ENCODE measurements at places on chromosomes 16 and 17.
A peak's percentile ranks its signal among the peaks of the same experiment; 100 is the strongest.

- no peak for DNase-seq
Observed at GRCh38 chr17:28889996-28890395, 7.5 kb downstream of the FLOT2 start.

DNA sequence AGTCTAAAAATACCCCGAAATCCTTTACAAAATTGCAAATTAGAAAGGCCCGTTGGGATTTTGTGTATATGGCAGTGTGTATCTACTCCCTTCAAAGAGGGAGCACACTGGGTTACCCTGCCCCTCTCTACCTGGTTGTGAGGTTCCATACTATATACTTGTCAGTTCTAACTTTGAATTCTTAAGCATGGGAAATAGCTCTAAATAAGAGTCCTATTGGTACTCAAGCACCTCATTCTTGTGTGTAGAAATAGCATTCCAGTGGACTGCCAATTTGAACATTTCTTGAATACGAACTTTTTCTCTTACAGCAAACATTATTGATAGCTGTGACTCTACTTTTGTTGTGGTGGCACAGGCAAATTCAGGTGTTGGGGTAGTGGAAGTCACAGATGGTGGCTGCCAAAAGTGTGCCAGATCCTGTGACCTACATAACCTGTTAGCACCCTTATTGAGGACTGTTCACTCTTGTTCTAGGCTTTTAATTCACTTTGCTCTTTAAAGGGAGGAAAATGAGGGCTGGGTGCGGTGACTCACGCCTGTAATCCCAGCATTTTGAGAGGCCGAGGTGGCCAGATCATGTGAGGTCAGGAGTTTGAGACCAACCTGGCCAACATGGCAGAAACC, 16.1 kb downstream of the ESRP2 start:
- DNase-seq, result no peak

- no peak for DNase-seq
Observed at GRCh38 chr16:4859900-4860255, 12.6 kb downstream of the UBN1 start.

DNA sequence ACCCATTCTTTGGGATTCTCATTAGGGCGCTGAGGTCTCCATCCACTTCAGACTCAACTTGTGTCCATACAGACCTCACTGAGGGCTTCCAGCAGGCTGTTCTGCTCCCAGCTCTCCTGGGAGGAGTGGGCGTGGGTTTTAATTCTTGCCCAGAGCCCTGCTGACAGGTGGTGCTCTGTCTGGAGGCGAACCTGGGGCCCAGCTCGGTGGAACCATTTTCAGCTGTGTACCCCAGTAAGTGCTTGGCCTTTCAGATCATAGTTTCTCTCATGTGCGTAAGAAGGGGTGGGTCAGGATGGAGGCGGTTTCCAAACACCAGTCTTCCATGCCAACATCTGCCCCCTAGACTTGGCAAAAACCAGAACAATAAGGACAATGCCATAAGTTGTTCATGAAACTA, 21.4 kb upstream of the NKD1 start:
- DNase-seq, result no peak

GRCh38 chr17:1943436-1943831, 81.7 kb downstream of the RTN4RL1 start:
- no peak for DNase-seq

DNA sequence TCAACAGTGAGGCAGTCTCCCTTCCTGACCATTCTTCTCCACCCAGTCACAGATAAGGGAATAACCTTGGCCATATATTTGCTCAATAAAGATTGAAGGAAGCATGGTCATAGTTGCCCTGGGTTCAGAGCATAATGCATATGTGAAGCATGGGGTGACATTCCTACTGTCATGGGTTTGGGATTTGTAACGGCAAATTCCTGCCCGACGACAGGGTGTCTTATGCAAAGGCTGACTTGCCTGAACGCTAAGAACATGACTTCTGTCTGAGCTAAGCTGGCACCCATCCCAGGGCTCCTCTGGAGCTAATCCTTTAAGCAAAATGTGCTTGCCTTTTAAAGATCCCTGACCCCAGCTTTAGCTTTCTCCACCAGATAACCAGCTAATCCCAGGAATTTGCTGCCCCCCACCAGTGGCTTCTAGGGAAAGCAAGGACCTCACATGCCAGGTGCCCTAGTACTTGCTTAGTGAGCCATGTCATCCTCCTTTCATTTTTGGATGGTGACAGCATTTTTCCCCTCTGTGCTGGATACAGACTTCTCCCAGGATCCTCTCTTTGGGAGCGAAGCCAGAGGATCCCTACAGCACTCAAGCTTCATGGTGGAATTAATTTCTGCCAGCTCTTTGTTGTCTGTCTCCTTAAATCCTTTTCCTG, 11.7 kb downstream of the SLC7A6OS start:
- peak; percentile 73 for DNase-seq

- no peak for DNase-seq
Observed at GRCh38 chr16:55760310-55761001, 72.4 kb downstream of the CES1 start.

- DNase-seq, result peak; percentile 42
Observed at GRCh38 chr16:11914210-11915113, 1.3 kb downstream of the GSPT1 start.

- DNase-seq, result peak; percentile 81
Observed at GRCh38 chr16:47565454-47565853, 104.3 kb downstream of the PHKB start.

GRCh38 chr16:2856061-2856670, 1.8 kb downstream of the PRSS22 start:
- no peak for DNase-seq

- DNase-seq, result no peak
Observed at GRCh38 chr16:86181526-86181925, 282.6 kb downstream of the IRF8 start.

DNA sequence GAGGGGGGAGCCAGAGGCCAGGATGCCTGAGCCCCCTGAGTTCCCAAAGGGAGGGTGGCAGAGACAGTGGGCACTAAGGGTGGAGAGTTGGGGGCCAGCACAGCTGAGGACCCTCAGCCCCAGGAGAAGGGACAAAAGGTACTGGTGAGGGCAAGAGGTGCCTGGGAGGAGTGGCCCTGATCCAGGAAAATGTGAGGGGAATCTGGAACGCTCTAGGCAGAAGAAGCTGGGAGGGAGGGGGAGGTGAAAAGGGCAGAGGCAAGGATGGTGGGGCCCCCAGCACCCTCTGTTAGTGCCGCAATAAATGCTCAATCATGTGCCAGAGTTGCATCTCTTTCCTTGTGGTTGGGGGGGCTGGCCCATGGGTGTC, 1.1 kb downstream of the TCAP start:
- DNase-seq, result no peak

GRCh38 chr17:80874866-80875445, 116.7 kb upstream of the CHMP6 start:
- DNase-seq, result no peak

DNA sequence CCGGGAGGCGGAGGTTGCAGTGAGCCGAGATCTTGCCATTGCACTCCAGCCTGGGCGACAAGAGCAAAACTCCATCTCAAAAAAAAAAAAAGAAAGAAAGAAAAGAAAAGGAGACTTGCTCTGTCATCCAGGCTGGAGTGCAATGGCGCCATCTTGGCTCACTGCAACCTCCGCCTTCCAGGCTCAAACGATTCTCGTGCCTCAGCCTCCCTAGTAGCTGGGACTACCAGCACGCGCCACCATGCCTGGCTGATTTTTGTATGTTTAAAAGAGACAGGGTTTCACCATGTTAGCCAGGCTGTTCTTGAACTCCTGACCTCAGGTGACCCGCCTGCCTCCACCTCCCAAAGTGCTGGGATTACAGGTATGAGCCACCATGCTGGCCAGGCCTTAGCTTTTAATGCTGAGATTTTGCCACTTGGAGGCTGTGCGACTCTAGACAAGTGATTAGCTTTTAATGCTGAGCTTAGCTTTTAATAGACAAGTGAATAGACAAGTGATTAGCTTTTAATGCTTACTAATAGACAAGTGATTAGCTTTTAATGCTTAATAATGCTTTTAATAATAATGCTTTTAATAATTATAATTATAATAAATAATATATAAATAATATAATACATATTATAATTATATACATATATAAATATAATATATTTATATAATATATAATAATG, 9.6 kb downstream of the LDAF1 start:
- DNase-seq, result no peak

DNA sequence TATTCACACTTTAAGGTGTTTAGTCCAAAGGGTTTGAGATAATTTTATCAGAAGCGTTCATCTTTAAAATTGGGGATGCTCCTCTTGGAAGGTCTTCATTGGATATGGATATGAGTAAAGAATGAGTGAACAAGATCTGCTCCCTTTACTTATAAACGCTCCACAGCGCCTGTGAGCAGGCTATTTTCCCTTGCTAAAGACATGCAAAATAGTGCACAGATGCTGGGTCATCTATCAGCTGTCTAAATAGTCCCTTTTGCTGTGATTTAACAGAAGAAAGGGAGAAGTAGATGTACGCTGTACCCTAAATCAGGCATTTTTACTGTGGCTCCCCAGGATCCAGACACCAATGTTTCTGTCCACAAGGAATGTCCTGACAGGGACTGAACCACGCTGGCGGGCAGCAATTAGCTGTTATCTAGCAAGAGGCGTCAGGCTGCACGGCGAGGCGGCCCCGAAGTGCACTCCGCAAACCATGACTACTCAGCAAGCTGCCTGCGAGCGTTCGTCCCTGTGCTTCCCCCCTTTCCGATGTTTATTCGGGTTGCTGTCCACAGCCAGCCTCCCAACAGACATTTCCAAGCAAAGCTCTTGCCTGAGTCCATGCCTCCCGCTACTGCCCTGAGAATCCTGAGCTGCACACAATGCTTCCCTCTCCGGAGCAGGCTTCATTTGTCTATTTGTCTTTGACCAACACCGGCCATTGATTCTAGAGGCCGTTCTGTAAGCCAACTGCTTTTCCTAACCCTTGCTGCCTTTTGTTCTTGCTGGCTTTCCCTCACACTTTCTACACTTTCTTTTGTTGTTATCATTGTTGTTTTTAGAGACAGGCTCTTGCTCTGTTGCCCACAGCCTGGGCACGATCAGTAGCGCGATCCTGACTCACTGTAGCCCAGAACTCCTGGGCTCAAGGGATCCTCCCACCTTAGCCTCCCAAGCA, 55.7 kb upstream of the CNEP1R1 start:
- DNase-seq, result no peak

DNA sequence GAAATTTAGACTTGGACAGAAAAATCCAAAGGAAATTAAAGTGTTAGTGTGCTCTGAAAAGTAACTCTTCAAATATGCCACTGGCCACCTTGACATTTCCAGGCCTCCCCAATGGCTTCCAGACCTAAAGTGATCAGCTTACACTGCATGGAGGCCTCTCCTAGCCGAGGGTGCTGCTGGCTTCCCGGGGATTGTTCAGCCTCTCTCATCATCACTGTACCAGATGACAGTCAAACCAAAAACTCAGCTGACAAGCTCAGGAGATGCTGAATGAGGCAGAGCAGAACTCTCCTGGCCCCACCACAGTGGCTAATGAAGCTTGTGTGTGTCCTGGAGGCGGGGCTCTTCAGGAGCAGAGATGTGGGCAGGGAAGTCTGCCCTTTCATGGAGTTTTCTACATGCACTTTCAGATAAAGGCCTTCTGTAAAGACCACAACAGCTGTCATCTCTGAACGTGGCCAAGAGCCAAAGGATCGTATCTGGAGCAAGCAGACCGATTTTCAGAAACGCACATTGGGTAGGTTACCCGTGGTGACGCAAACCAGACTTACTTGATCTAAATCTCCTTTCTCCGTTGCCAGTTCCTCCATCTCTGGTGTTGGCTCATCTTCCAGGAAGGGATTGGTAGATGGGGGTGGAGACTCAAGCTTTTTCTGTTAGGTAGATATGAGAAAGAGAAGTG, 113.3 kb downstream of the VPS53 start:
- peak; percentile 24 for DNase-seq

- DNase-seq, result no peak
Observed at GRCh38 chr16:80203821-80204220, 337.0 kb upstream of the DYNLRB2 start.

- peak; percentile 46 for DNase-seq
Observed at GRCh38 chr16:58025351-58026138, at the start of gene MMP15. MMP15 (plus strand) TSS chr16:58025754; CDS start chr16:58026351, 597 bp downstream.

GRCh38 chr16:1762196-1762878, 9.0 kb downstream of the NME3 start:
- no peak for DNase-seq

DNA sequence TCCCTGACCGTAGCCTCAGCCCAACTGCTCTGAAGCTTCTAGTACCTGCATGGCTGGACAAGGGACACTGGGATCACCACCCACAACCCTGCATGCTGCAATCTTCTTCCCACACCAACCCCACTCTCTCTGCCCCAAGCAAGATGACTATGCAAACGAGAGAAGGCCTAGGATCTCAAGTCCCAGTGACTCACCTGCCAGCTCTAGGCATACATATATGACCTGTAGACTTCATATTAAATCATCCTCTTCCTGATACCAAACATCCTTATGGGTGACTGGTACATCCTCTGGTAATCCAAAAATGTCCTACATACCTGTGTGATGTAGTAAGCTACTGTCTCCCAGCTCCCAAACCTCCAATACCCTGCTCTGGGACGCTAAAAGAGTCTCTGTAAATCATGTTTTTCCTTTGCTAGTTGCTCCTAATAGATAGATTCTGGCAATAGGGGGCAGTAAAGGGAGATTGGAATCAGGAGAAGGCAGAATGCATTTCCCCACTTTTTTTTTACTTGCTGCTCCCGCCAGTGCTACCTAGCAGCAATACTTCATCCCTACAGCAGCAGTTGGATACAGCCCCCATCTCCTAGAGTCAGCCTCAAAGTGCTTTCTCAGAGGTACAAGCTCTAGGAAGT, 43.4 kb upstream of the SOX9 start:
- DNase-seq, result no peak

- no peak for DNase-seq
Observed at GRCh38 chr17:7530023-7530900, 18.6 kb upstream of the TNFSF12 start.

GRCh38 chr16:66042341-66042740, 324.1 kb upstream of the CDH5 start:
- DNase-seq, result no peak

GRCh38 chr17:78572239-78573205, 4.7 kb downstream of the DNAH17 start:
- no peak for DNase-seq

DNA sequence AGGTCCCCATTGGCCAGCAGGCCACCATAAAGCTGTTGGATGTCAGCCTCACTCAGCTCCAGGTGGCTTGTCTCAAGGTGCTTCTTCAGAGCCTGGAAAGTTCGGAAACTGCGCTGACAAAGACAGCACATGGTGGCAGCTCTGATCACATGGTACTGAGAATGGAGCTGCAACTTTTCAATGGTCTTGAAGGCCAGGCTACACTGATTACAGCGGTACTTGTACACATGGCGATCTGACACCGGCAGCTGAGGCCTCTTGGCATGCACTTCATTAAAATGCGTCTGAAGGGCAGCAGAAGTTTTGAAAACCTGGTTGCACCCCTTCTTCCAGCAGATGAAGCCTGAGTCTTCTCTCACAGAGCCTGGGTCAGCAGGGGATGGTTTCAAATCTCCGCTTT, 249.7 kb downstream of the ZFHX3 start:
- DNase-seq, result no peak

DNA sequence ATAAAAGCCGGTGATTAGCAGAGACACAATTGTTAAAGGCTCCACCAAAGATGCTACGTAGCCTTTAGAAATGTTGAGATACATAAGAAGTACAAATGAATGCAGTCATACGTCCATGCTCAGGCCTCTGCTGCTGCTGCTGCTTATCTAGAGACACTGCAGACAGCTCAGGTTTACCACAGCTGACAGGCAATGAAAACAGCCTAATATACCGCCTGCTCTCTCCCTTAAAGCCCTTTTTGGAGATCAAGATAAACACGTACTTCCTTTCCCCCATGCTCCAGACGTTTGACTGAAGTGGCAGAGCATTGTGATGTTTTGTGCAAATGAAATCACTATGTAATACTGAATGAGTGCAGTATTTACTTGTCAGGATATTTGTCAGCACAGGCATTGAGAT, 185.3 kb downstream of the AATF start:
- no peak for DNase-seq
